ENCODE measurements at places on chromosomes 16 and 17. TPM values are rescaled to one million over a fixed set of nuclear protein-coding genes. Genes with fewer than 3 reads are reported as not detected.

- no peak for DNase-seq
Observed at GRCh38 chr17:80028030-80028429, 7.6 kb downstream of the TBC1D16 start.

GRCh38 chr17:76871668-76872067, 3.5 kb downstream of the MGAT5B start:
- DNase-seq, result no peak

- no peak for DNase-seq
Observed at GRCh38 chr17:20225162-20226115, 216.3 kb downstream of the SPECC1 start.

The TSPAN10 gene
- polyA plus RNA-seq, result not detected

DNA sequence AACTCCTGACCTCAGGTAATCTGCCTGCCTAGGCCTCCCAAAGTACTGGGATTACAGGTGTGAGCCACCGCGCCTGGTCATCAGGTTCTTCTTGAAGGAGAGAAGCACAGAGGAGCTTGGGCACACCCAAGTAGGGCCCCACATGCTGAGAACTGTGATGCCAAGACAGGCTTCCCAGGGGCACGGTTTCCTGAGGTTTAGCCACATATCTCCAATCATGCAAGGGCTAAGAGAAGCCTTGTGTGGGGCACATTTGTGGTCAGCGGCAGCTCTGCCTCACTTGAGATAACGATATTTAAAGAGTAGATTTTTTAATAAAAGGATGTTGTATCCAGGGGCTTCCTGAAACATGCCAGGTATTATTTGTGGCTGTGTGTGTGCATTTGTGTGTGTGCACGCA, 46.9 kb downstream of the CUEDC1 start:
- DNase-seq, result no peak

DNA sequence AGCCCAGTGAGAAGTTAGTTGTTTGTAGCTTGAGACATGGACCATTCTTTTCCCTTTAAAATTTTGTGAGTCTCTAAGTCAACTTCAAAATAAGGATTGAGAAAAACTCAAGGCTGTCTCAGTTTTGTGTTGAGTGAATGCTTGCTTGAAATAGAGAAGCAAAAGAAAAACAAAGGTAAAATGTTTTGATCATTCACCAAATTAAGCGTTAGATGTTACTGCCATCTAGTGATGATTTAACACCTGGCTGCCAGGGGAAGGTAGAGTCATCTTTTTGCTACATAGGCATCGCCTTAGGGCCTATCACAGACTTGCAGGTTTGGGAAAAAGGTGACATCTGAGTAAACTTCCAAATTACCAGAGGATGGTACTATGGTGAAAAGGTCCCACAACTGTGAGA, 74.4 kb downstream of the PCTP start:
- no peak for DNase-seq

The RAPGEFL1 gene
- not detected for polyA plus RNA-seq

DNA sequence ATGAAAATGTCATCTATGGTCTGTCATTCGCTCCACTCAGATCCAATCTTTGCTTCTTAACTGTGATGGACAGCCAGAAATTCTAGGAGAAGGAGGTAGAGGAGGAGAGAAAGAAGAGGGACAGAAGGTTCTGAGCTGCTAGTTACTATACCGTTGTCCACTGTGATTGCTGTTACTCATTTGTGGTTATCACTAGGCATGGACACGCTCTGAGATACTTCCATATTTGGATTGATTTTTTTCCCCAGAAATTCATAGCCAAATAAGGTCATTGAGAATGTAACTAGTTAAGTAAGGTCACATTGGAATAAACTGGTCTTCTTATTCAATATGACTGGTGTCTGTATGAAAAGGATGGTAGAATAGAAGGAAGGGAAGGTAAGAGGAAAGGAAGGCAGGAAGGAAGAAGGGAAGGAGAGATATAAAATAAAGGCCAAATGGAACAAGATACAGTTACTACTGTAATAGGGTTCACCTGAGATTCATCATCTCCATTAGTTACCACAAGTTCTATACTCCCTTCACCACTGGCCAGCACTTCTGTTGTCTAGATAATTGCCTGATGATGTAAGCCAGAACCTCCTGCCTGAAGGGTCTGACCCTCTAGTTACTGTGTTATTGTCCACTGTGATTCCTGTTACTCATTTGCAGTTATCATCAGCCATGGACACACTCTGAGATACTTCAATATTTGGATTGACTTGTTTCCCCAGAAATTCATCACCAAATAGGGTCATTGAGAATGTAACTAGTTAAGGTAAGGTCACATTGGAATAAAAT, 2.9 kb downstream of the KRTAP9-7 start:
- no peak for DNase-seq

- no peak for DNase-seq
Observed at GRCh38 chr17:19703828-19704613, 12.4 kb downstream of the SLC47A2 start.

DNA sequence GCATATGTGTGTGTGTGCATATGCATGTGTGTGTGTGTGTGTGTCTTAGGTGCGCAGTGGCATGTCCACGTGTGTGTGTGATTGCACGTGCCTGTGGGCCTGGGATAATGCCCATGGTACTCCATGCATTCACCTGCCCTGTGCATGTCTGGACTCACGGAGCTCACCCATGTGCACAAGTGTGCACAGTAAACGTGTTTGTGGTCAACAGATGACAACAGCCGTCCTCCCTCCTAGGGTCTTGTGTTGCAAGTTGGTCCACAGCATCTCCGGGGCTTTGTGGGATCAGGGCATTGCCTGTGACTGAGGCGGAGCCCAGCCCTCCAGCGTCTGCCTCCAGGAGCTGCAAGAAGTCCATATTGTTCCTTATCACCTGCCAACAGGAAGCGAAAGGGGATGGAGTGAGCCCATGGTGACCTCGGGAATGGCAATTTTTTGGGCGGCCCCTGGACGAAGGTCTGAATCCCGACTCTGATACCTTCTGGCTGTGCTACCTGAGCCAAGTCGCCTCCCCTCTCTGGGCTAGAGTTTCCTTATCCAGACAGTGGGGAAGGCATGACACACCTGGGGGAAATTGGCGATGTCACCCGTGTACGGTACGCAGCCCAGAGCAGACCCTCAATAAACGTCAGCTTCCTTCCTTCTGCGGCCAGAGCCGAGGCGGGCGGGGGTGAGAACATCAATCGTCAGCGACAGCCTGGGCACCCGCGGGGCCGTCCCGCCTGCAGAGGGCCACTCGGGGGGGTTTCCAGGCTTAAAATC, 47.6 kb downstream of the IL21R start:
- DNase-seq, result peak; percentile 77

DNA sequence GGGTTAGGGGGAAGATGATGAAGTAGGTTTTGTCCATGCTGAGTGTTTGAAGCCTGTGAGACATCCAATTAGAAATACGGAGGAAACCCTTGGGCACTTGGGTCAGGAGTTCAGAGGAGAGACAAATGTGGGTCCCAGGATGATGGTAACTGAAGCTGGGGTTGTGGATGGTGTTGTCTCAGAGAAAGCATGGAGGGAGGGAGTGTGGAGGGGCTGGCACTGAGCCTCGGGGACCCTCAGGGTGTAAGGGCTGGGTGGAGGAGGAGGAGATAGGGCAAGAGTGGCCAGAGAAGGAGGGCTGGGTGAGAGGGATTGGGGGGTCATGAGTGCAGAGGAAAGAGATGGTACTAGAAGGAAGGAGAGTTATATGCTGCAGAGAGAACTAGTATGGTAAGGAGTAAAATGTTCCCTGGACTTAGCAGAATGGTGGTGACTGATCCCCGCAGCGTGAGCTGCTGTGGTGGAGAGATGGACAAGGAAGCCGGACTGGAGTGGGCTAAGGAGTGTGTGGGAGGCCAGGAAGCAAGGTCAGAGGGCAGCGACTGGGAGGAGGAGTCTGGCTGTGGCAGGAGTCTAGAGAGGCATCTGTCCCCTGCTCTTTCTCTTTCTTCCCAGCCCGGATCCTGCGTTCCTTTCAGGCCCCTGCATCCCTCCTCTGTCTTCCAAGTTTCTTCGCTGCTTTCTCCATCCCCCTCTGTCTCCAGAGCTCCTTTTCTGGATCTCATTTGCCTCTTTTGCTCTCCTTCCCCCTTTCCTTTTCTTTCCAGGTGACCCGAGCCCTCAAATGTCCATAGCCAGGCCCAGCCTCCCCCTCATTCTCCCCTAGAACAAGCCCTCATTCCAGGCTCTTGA, 3.9 kb upstream of the COL1A1 start:
- no peak for DNase-seq

The TMEM114 gene
- not detected for polyA plus RNA-seq

- DNase-seq, result no peak
Observed at GRCh38 chr17:28404812-28405570, 1.0 kb downstream of the SLC46A1 start.

- DNase-seq, result no peak
Observed at GRCh38 chr17:37118366-37119137, 169.8 kb downstream of the AATF start.

The MMP15 gene
- polyA plus RNA-seq, result 0.11 TPM

DNA sequence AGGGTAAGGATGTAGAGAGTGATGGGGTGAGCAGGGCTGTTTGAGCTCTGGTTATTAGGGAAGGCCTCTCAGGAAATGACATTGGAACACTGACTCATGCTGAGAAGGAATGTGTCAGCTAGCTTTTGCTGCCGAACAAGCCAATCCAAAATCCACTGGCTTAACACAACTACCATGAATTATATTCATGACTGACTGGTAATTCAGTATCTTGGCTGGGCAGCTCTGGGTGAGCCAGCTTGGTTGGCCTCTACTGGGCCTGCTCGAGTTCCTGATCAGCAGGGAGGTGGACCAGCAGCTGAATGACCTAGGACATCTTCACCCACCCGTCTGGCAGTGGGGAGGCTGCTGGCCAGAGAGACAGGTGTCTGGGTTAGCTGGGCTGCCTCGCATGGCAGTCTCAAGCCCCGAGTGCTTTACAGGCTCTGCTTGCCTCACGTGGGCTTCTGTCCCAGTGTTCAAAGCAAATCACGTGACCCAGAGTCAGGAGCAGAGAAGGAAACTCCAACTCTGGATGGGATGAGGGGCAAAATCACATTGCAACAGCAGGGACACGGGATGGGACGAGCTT, 209.4 kb downstream of the KATNIP start:
- no peak for DNase-seq

DNA sequence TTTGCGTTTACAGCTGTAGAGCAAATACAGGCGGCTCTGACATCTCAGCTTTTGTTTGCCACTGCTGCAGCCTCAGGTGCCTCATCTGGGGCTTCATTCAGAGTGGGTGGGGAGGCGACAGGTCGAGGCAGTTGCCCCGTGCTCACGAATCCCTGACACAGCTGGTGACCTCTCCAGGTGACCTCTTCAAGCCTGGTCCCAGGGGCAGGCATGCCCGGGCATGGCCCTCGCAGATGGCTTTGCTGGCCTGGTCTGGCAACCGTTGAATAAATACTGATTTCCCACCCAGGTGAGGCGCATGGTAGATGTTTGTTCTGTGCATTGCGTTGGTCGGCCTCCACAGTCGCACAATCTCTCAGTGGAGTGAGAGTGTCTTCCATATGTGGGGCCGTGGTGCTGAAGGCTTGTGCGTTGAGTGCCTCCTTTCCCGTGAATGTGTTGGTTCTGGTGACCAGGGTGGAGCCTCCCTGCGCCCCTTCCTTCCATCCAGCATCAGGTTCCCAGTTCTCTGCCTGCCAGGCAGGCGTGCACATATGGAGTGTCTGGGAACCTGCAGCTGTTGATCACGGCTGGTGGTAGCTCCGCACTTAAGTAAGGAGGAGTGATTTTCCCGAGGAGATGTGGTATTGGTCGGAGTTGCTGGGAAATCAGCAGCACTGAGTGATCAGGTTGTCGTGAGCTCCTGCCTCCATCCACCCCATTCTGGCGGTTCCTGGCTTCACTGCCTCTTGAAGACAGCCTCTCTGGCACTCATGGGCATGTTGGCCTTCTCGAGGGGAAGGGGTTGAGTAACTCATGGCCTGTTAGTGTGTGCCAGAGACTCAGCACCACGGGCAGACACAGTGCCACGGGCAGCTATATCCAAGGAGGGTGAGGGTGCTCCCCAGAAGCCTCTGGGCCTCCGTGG, 149.7 kb downstream of the RPTOR start:
- no peak for DNase-seq

The PIMREG gene
- polyA plus RNA-seq, result 0.31 TPM

GRCh38 chr17:28698253-28698941, 13.3 kb downstream of the PROCA1 start:
- DNase-seq, result no peak

- DNase-seq, result peak; percentile 54
Observed at GRCh38 chr17:65049085-65049756, 7.3 kb downstream of the GNA13 start.

GRCh38 chr16:50809561-50809960, 67.7 kb downstream of the CYLD start:
- no peak for DNase-seq

DNA sequence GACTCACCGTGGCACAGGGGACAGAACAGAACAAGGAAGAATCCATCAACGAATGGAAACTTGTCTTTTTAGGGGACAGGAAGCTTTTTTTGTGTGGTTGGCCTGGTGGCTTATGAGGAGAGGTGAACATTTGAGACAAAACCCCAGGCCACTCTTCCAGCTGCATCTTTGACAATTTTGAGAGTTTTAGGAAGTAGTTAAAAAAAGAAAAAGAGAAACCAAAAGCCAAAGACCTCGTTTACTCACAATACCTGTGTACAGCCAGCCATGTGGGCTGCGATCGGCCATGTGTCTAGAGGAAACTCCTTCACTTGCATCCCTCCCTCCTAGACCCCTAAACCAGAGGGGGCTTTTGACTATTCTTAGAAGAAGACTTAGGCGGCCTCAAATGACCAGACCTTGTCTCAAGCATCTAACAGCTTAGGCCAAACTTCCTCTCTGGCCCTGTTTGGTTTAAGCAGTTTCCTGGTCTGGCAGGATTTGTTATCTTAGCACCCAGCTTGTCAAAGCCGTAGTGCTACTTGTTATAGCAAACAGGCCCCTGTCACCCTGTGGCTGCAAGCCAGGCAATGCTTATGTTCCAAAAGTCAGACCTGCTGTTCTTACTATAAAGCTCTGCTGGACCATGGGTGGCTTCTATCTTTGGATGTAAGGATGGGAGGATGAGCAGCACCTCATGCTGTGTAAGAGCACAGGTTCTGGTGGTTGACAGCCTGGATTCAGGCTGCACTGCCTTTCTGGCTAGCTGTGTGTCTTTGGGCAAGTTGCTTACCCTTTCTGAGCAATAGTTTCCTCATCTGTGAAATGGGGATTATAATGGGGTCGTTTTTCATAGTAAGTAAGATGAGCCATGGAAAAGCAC, 17.7 kb downstream of the KSR1 start:
- DNase-seq, result peak; percentile 59

GRCh38 chr17:4074831-4075495, 67.9 kb downstream of the ZZEF1 start:
- DNase-seq, result no peak

DNA sequence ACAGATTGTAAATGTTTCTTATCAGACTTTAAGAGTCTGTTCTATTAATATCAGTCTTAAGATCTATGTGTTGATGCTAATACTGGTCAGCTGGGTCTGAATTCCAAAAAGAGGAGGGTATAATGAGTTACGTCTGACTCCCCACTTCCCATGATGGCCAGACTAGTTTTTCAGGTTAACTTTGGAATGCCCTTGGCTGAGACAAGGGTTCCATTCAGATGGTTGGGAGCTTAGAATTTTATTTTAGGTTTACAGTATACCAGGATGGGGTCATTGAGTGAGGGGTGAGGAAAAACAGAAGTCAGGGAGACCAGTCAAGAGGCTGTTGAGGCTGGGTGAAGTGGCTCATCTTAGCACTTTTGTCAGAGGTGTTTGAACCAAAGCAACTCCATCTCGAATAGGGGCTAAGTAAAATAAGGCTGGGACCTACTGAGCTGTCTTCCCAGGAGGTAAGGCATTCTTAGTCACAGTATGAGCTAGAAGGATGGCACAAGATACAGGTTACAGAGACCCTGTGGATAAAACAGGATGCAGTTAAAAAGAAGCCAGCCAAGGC, 2.9 kb upstream of the TMEM231 start:
- no peak for DNase-seq

The B4GALNT2 gene
- polyA plus RNA-seq, result not detected

The PRSS22 gene
- not detected for polyA plus RNA-seq

GRCh38 chr17:32805029-32805976, 71.6 kb downstream of the MYO1D start:
- no peak for DNase-seq

The LITAFD gene
- polyA plus RNA-seq, result not detected

All from CD4-positive, CD25-positive, alpha-beta regulatory T cell (primary cell).